ENCODE measurements at places on chromosomes 5 and 9.

DNA sequence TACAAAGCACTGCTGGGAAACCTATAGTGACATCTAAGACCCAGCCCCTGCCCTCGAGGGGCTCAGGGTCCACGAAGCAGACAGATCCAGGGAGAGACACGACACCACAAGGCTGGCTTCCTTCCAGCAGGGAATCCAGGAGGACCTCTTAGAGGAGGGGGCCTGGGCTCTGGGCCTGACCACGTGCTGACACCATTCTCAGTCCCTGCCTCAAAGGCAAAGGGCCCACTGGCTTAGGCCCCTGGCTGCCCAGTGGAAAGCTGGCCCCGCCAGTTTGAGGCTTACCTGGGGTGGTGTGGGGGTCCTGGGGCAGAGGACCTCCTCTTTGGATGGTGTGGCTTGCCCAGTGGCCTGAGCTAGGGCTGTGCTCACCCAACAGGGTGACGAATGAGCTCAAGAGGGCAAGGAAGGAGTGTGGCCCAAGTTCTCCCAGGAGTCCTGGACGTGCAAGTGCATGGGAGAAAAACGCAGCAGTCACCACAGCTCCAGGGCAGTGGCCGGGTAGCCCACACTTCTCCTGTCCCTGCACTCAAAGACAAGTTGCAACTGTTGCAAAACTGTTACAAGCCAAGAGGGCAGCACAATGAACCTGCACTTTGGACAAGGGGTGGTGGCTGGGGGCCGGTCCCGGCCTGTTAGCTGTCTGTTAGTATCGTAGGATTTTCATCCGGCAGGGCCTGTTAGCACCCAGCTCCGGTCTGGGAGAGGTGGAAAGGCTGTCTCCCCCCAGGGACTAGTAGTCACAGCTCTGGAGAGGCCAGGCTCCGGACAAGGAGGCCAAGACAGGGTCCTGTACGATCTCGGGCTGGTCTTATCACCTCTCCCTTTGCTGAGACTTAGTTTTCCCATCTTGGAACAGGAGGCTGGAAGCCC lies 1.5 kb upstream of the SARDH start:
- DNase-seq: no peak

DNA sequence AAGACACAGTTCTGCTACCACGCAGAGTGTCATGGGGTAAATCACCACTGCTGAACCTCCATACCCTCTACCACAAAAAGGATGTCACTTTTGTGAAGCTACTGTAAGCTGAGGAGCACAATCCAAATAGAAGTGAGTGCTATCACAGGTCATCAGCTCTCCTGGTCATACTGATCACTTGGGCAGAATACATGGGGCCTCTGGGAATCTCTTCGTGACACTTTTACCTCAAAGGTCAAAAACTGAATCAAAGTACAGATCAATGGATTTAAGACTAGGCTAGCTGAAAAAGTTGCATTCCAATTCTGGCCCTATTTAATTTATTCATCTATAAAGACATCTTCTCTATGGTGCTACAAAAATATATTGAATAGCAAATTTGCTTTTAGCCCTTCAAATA lies 115.5 kb downstream of the MPDZ start:
- no peak for DNase-seq

DNA sequence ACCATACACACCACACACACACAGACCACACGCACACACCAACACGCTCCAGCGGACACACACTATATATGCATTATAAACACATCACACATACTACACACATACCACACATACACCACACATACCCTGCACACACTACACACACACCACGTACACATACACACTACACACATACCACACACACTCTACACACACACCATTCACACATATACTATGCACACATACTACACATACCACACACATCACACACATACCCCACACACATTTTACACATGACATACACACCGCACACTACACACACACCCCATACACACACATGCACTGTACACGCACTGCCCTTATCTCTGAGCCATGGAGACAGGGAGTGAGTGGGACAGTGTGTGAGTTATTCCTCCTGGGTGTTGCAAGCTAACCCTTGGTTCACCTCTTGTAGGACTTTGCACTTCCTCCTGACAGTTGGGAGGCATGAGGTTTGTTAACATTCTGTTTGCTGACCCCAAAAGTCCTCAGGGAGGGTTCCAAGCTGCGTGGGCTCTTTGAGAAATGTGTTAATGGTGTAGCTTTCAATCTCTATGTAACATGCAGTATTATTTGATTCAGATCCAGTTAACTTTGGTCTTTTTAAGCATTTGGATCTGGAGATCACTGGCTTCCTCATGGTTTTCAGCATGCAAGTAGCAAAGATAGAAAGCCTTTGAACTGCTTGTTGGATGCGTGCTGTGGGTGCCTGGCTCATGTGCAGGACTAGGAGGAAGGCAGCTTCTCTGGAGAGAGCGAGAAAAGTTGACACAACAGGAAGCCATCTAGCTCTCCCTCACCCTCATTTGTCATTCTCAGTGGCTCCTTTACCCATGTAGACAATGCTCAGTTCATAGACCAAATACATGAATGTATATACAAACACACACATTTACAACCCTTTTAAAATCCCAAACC lies 13.7 kb downstream of the IL31RA start:
- no peak for DNase-seq

DNA sequence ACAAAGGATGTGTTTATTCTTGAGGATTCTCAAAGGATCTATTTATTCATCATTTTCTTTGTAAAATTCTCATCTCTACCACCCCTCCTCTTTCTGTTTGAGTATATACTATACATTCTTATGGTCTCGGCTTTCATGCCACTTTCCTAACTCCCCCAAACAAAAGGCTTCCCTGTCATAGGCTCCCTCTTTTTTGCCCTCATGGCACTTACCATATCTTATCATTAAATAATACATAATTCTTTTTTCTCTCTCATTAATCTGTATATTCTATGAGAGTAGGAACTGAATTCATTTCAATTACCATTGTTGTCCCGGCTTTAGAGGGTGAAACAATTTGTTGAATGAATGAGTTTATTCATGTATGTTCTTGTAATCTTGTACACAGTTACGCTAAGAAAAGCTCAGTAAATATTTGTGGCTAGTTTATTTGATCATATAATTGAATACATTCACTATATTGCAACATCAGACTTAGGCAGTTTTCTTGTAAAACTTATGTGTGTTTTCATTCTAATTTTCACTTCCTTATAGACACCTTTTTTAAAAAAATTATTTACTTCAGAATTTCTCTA lies 254.6 kb downstream of the EDIL3 start:
- no peak for DNase-seq

DNA sequence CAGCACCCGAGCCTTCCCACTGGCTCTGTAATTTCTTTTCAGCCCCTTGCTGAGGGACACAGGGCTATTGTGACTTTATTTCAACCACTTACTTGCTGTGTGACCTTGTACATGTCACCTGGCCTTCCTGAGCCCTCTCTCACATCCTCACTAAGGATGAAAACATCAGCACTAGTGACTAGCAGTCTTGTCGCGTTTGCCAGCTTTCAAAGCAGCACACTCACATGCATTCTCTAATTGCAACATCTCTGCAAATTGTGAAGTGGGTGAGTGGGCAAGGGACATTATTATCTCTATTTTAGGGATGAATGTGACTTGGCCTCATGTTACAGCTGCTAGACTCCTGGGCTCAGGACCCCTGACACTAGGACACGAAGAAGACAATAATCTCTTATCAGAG lies 144.5 kb downstream of the SEC61B start:
- DNase-seq: no peak

GRCh38 chr5:10151656-10152055 lies 98.0 kb downstream of the ATPSCKMT start:
- no peak for DNase-seq

DNA sequence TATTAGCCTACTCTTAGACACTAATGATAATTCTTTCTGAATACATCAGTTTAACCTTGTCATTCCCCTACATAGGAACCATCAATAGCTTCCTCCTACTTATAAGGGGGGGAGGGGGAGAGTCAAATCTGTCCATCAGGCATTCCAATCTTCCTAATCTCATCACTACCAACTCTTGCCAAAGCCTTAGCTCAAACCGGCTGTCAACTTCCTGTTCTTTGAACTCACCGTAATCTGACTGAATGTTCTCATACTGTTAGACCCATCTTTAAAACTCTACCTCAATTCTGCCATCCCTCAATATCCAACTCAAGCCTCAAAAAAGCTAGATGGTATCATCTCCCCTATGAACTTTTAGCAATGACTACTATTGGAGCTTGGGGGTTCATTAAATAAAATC lies 41.9 kb upstream of the RNF38 start:
- DNase-seq: no peak

DNA sequence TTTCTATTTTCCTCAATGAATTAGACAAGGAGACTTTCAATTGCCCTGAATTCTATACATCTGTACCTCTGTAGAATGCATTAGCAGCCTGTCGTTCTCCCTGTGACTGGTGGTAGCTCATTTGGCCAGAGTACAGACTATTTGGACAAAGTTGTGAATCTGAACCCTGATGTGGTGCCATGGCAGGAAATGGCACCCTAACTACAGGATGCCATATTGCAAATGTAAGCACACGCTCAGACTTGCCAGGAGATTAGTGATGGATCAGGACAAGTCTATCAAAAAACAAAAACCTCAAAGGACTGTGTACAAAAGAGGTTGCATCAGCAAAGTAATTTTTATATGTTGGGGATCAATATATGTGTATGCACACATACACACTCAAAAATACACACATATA lies 58.3 kb downstream of the SVEP1 start:
- no peak for DNase-seq

- no peak for DNase-seq
Measured at GRCh38 chr5:35869685-35870277, 13.1 kb downstream of the IL7R start.

DNA sequence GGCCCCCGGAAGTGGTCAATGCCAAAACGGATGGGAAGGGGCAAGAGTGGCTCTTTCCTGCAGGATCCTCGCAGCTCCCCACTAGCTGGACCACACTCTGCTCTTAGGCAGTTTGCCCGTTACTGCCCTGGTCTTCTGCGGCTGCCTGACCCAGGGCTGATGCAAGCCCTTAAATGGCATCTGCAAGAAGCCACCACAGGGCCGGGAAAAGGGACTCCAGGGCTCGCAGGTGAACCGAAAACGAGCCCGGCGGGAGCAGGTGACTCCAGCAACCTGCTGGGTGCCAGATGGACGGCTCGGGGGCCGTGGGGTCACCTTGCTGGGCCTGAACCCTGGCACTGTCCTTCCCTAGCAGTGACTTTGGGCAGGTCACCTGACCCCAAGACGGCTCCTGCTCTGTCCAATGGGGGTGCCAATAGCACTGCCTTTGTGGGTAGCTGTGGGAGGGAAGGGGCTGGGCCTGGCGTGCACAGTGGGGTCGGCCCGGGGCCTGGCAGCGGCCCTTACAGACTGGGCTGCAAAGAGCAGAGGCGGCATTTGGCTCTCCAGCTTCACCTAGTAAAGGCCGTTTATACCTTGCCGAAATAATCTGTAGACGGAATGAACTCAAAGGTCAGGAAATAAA lies 1.3 kb downstream of the TMEM250 start:
- DNase-seq: no peak
